Camera-type eye (tissue), 1 donor: ENCODE measurements at places on chromosomes 6 and 20. TPM values are rescaled to one million over a fixed set of nuclear protein-coding genes. Genes with fewer than 3 reads are reported as not detected.

UTRN gene
- 235 TPM for total RNA-seq

VAPB gene
- total RNA-seq = 37.8 TPM

MRPS18B gene
- 40.3 TPM for total RNA-seq

NKX2-2 gene
- not detected for total RNA-seq

RPS6KA2 gene
- total RNA-seq = 37.1 TPM
